ENCODE measurements at places on chromosomes 12 and 14.
A peak's percentile ranks its signal among the peaks of the same experiment; 100 is the strongest.

DNA sequence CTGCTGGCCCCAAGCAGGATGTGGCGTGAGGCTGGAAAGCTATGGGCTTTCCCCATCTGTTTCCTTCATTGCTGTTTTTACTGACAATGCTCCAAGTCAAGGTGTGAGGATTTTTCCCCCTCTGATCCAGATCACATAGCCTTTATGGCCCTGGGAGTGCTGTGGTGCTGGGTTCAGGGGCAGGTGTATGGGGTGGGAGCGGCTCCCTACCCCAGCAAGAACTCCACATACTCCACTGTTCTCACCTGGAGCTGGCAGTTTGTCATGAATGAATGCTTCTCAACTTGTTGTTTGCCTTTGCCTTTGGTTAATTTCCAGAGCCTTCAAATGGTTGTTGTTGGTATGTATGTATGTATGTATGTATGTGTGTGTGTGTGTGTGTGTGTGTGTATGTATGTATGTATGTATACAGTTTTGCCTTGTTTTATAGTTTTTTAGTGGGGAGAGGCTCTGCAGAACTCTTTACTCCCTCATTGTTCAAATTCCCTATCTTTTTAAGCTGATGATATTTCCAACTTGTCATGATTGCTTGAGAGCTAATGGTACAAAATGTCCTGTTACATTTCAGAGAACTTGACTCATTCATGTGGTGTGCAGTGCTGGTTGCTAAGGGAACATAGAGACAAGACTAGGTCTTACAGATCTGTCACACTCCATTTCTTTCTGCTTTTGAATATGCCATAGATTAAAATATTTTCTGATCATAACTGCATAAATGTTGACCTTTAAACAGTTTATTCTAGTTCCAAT lies 36.6 kb upstream of the ASPG start:
- peak; percentile 50 for DNase-seq

GRCh38 chr12:6615802-6616201 lies 8.6 kb upstream of the CHD4 start:
- no peak for DNase-seq

DNA sequence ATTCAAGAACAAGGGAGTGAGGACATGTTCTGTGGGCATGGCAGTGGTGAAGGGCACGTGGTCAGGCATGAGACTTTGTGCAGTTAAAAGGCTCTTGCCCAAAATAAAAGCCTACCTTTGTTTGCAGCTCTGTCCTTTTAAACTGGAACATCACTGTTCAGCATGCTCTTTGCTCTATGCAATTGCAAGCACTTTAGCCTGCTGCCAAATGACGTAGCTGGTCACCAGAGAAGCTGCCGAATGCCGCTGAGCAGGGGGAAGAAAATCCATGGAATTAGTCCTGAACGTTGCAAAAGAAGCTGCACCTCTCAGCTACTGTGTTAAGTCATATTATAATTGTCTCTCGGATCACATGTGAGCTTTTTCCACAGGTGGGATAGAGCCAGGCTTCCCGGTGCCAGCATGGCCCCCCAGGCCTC lies 176.3 kb upstream of the DIO2 start:
- DNase-seq = no peak

GRCh38 chr12:15561396-15561795 lies 227.8 kb downstream of the EPS8 start:
- no peak for DNase-seq

GRCh38 chr12:44817687-44818086 lies 58.4 kb downstream of the NELL2 start:
- DNase-seq = no peak

- no peak for DNase-seq
Measured at GRCh38 chr12:47247418-47247817, 167.7 kb upstream of the AMIGO2 start.

GRCh38 chr14:99535908-99536778 lies 54.9 kb downstream of the CCNK start:
- DNase-seq = no peak

DNA sequence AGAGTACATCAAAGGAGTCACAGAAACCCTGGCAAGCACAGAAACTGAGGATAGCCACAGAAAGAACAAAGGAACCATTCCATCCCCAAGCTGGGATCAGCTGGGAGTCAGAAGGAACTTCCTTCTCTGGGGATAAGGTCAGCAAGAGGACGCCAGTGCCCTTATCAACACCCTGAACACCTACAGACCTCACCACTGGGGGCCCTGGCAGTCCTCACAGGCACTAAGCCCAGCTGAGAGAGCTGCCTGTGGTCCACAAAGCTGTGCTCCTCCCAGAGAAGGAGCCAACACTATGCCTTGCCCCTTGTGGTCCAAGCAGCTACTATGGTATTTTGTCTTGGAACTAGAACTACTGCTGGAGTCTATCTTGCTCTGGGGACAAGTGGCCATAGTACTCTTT lies 171.1 kb upstream of the CCDC196 start:
- DNase-seq = no peak

GRCh38 chr12:95862038-95862437 lies 3.3 kb downstream of the SNRPF start:
- DNase-seq = no peak

- no peak for DNase-seq
Measured at GRCh38 chr12:54657105-54657607, 9.0 kb upstream of the DCD start.

- no peak for DNase-seq
Measured at GRCh38 chr14:66177935-66178334, 308.2 kb upstream of the CCDC196 start.

DNA sequence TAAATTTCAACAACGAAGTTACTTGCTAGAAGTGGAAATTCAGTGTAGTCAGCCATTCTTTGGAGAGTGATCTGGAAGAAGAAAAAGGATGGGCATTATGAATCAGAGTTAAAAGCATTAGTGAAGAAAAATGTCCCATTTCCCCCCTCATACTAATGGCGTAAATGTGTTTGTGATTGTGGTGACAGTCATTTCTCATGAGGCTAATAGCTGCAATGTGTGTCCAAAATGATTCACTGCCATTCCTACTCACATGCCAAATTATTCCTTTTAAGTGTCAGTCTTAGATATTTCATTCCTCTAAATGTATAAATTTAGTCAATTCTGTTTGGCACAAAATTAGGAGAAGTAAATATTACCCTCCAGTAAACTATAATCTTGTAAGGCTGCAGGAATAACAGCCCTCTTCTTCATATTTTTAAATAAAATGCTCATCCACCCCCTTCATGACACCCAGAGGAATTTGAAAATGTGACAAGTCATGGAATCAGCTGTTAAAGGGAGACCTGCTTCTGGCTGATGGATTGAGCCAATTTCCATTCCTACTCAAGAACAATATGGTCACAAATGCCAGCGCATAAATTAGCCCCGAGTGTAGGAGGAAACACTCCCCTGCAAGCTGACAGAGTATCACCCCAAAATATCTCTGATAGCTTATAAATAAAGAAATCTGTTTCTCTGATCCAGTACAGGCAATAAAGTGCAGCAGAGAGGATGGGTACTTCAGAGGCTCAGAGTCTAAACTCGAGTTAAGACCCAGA lies 912.3 kb upstream of the SEL1L start:
- peak; percentile 44 for DNase-seq

DNA sequence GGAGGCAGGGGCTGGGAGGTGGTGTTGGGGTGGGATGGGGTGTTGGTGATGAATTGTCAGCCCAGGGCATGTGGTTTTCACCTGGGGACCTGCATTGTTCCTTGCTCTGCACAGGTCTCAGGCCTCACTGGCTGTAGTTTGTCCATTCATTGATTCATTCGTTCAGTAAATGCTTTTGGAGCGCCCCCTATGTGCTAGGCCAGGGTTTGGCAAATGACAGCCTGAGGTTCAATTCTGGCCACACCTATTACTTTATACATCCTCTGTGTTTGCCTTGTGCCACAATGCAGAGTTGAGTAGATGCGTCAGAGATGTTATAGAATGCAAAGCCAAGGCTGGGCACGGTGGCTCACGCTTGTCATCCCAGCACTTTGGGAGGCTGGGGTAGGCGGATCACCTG lies 4.7 kb downstream of the ADCK1 start:
- no peak for DNase-seq

DNA sequence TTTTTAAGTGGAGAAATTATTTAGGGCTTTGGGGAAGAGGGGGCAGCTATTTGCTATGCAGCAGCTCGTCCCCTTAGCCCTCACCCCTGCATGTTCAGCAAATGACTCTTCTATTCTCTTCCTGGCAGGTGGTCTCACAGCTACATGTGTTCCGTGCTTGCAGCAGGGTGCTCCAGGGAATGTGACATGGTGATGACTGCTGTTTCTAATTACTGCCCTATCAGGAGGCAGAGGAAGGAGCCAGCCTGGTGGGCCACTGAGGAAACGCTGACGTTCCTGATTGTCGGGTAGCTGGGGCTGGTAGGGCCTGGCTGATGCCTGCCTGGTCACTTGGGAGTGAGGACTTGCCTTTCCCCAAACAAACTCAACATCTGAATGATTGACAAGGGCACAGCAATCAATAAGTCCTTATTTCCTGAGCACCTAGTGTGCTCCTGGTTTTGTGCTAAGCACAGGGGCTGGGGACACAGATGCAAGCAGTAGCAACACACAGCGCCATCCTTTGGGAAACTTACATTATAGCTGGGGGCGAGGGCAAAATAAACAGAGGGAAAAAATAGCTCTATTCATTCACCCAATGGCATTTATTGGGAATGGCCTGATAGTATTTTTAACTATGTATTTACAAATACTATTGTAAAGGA lies 377.8 kb downstream of the FUT8 start:
- peak; percentile 66 for DNase-seq

GRCh38 chr12:47095446-47096236 lies 15.9 kb upstream of the AMIGO2 start:
- no peak for DNase-seq

GRCh38 chr12:129772501-129773493 lies 131.0 kb downstream of the TMEM132D start:
- DNase-seq = no peak

GRCh38 chr12:51349026-51349425 lies 2.5 kb upstream of the CELA1 start:
- DNase-seq = no peak

DNA sequence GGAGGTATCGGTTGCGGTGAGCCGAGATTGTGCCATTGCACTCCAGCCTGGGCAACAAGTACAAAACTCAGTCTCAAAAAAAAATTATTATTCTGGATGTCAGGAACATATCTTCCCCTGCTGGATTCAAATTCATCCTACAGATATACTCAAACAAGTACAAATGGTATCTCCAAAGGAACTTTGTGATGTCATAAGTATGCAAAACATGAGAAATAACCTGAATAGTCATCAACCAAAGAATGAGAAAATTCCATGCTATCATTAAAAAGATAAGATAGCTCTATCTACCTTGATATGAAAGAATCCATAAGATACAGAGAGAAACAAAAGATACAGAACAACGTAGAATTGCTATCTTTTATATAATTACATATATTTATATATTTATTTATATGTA lies 67.7 kb downstream of the EEA1 start:
- no peak for DNase-seq

- no peak for DNase-seq
Measured at GRCh38 chr14:79602045-79602444, 609.3 kb downstream of the DIO2 start.

DNA sequence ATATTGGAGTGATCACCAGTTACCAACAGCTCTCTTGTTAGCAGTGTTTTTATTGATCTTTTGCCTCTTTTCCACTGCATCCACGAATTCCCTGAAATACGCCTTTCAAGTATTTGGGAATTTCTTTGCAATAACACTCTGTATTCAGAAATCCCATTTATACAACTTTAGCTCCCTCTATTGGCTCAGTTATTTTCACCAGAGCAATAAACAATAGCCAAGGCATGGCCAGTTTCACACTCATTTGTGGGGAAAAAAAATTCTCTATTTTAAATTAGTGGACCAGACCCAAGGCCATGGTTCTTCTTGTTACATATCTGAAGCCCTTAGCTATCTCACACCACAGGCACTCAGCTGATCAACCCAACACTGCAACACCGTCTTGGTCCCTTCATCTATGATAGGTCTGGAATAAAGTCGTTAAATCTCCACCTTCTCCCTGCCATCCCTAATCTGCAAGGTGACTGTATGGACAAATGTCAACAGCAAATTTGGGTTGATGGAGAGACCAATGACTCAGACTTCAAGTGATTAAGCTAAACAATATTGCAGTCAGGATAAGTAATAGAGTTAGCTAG lies 92.4 kb upstream of the TMEM260 start:
- DNase-seq = peak; percentile 58

GRCh38 chr14:66101662-66102061 lies 384.5 kb upstream of the CCDC196 start:
- no peak for DNase-seq

DNA sequence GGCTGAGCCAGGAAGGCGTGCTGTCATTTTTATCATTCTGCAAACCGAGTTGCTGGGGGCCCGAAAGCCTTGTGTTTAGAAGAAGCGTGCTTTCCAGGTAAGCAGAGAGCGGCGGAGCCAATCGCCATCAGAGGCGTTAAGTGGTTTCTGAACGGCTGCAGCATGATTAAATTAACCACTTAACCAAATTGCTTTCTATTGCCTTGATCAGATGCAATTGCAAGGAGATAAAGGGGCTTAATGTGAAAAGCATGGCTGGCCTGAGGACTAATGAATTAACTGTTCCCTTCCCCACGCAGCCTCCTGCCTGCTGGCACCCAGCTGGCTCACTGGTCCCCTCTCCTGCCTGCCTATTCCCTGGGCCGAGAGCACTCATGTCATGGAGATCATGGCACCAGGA lies 36.6 kb upstream of the CHGA start:
- DNase-seq = peak; percentile 26

DNA sequence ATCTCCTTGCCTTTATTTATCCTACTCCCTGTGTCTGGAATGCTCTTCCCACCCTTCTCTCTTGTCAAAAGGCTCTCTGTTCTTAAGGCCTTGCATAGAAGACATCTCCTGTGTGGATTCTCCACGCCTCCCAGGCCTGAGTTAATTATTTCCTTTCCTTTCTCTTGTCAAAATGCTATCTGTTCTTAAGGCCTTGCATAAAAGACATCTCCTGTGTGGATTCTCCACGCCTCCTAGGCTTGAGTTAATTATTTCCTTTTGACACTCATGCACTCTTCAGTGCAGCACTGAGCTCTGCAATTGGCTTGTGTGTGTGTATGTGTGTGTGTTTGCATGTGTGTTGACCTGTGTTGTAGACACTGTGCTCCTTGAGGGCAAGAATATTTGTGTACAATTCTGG lies 52.1 kb upstream of the DCD start:
- no peak for DNase-seq

GRCh38 chr14:72169521-72169920 lies 237.3 kb downstream of the RGS6 start:
- DNase-seq = no peak

- no peak for DNase-seq
Measured at GRCh38 chr12:10361622-10362021, 28.2 kb downstream of the KLRK1 start.

DNA sequence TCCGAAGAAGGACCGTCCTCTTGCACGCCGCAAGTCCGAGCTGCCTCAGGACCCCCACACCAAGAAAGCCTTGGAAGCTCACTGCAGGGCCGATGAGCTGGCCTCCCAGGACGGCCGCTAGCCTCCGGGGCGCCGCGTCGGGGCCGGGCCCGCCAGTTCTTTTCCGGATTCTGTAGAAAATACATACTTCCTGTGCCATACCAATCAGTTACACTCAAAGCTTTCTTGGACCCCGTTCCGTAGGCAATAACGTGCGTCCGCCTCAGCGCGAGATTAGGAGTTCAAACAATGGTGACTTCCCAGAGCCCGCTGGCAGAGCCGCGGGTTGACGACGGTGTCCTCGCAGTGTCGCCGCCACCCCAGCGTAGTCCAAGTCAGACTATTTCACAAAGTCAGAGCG lies 39.2 kb upstream of the DYNC1H1 start:
- no peak for DNase-seq
